ENCODE measurements at places on chromosomes 2 and 18. TPM values are rescaled to one million over a fixed set of nuclear protein-coding genes. Genes with fewer than 3 reads are reported as not detected.

The PSMA8 gene
- total RNA-seq = 1.4 TPM

The MOGAT1 gene
- not detected for total RNA-seq

GRCh38 chr2:65576861-65577601 lies 144.6 kb upstream of the SPRED2 start:
- peaks cover 3% of the 10 kb centered on the region for H3K4me1 ChIP-seq
- H3K4me3 ChIP-seq = no peak overlapping the region
- DNase-seq = no peak

GRCh38 chr2:120231974-120232635 lies 8.9 kb upstream of the TMEM185B start:
- peaks cover 13% of the 10 kb centered on the region for H3K4me1 ChIP-seq
- H3K27ac ChIP-seq = peak overlapping the region; percentile 94
- peak overlapping the region; percentile 92 for H3K4me3 ChIP-seq
- DNase-seq = peak; percentile 56
- H3K36me3 ChIP-seq = no peaks in the 10 kb centered on the region
